Vagina (tissue), 2 donors: ENCODE measurements at places on chromosomes 12 and 14.

DNA sequence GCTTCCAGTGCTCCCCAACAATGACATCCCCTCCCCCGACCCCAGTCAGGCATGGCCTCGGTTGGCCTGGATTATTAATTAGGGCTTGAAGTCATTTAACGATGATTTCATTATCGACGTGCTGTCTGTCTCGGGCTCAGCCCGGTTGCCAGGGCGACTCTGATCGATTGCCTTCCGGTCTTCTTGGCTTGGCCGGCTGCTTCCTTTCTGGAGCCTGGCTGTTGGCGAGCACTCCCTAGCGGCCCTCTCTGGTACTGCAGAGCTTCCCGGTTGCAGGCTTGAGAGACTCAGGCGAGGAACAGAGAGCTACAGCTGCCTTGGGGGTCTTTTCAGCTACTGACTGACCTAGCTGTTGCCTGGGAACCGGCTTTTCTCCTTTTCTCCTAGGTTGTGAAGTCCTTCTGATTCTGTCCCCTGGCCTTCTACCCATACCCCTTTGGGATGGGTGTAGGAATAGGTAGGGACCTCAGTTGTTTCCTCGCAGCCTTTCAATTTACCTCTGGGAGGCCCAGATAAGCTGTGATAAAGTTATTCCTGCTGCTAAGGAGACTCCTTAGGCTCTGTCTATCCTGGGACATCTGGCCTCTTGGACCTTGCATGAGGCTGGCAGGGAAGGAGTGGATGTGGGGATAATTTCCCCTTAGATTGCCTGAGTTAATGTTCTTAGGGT lies 5.5 kb upstream of the CISTR start:
- DNase-seq: no peak

DNA sequence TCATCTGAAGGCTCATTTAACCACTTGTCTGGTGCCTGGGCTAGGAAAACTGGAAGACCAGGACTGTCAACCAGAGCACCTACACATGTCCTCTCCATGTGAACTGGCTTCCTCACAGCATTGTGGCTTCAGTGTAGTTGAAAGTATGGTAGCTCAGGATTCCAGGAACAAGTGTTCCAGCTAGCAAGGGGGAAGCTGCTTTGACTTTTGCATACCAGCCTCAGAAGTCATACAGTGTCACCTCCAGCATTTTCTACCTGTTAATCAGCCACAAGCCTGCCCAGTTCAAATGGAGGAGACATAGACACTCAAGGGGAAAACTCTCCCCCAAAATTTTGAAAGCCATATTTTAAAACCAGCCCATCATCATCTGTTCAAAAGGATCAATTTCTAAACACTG lies 212.8 kb upstream of the CAND1 start:
- no peak for DNase-seq

DNA sequence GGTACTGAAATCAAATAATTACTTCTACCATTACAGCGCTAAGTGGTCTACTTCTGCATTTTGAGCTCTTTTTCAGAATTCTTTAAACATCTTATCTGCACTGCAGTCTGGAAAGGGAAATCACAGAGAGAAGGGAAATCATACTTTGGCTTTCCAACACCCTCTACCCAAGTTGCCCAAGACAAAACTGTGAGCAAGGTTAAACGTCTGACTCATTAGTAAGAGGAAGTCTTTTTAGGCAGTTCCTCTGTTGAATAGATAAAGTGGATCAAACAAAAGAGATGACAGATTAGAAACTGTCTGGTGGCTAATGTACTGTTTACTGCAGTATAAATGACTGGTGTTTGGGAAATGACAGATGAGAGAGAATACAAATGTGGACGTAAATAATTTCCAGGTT lies 858.1 kb downstream of the NRXN3 start:
- no peak for DNase-seq

DNA sequence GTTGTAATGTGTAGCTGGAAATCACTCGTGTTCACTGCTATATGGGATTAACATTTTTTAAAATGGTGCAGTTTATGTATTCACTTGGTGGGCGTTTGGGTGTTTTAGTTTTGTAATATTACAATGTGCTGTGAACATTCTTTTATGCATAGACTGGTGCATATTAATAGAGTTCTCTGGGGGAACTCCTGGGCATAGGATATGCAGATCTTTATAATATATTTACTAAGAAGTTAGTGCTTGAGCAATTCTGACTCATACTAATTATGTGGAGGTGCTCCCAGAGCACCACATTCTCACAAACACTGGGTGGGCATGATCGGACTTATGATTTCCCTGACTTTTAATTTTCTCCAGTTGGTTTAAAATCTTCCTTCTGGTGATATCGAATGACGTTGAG lies 342.3 kb downstream of the PDZRN4 start:
- DNase-seq: no peak

GRCh38 chr14:35963209-35963608 lies 137.1 kb downstream of the BRMS1L start:
- no peak for DNase-seq

DNA sequence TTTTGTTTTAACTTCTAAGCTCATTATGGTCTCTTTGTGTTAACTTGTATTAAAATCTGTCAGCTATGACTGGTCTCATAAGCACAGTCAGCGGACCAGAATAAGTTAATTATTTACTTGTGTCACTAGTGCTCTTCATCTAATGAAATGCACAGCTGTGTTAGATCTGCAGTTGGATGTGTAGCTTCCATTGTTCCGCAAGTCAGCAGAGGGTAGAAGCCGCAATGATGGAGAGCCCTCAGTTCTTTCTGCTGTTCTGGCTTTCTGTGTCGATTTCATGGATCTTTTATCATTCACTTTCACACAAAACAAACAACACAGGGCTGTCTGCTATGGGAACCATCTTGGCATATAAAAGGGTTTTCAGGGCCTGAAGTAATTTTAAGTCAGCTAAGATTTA lies 89.3 kb upstream of the RFX4 start:
- DNase-seq: no peak

DNA sequence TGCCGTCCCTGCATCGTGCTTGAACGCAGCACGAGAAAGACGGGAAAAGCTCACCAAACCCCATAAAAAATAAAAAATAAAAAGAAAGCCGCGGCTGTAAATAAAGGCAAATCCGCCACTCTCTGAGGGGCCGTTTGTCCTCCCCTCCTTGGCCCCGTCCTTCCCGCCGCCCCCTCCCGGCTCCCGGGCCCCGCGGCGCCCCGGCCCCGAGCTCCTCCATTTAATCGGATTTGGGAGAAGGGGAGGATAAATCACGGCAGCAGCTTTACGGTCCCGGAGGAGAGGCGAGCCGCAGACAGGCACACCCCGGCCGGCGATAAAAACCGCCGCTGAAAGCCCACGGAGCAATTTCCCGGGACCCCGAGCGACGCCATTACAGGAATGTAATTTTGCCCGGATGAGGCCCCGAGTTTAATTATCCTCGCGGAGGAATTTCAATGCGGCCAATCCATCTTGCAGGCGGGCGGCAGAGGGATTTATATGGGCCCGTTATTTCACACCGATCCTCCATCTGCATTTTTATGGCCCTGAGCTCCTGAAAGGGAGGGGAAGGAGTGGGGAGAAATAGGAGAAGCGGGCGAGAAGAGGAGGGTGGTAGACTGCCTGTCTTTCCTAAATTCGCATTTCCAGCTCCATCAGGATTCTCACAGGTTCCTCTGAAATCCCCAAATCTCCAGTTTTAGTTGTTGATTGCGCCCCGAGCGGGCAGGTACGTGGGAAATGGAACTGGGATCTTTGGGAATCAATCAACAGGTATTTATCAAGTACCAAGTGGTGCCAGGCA lies 1.3 kb upstream of the ATP5MC2 start:
- DNase-seq: no peak

- no peak for DNase-seq
These were observed 193.3 kb upstream of the CCND2 start for GRCh38 chr12:4080213-4080612.

- no peak for DNase-seq
These were observed 41.9 kb downstream of the TPH2 start for GRCh38 chr12:71980538-71980937.
